ENCODE measurements at places on chromosomes 6 and 20. TPM values are rescaled to one million over a fixed set of nuclear protein-coding genes. Genes with fewer than 3 reads are reported as not detected.

The TMC2 gene
- total RNA-seq, result not detected

GRCh38 chr20:19812056-19812455, 54.0 kb downstream of the RIN2 start:
- no peak overlapping the region for H3K4me3 ChIP-seq
- no peaks in the 10 kb centered on the region for H3K27me3 ChIP-seq
- no peak overlapping the region for H3K27ac ChIP-seq

DNA sequence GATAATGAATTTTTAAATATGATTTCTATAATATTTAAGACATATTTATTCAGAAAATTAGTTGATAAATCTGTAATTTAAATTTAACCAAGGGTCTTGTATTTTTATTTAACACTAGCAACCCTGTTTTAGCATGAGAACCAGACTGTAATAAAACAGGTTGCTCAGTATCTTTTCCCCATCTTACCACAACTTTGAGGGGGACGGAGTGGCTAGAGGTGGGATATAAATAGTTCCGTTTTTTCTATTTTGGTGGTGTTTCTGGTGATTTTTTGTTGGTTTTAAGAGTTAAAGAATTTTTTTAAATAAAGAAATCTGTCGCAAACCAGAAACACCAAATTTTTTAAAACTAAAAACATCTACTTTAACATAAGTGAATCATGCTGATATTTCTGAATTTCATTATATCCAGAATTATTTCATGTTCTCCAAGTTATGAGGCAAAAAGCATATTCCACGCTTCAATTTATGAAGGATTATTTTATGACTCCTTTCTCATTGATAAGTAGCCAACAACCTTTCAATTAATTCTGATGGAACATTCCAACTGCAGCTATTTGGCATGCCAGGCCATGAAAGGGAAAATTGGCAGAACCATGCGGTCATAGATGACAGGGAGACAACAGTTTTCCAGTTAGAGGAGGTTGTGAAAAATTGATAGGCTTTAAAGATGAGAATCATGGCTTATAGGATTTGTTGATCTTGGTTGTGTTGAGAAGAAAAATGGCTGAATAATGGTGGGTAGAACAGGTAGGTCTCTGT, 151.9 kb upstream of the CARMIL1 start:
- no peaks in the 10 kb centered on the region for H3K27me3 ChIP-seq
- no peaks in the 10 kb centered on the region for H3K4me1 ChIP-seq
- no peak overlapping the region for H3K27ac ChIP-seq
- no peak overlapping the region for H3K4me3 ChIP-seq
- no peaks in the 10 kb centered on the region for H3K36me3 ChIP-seq
- no peak for DNase-seq

DNA sequence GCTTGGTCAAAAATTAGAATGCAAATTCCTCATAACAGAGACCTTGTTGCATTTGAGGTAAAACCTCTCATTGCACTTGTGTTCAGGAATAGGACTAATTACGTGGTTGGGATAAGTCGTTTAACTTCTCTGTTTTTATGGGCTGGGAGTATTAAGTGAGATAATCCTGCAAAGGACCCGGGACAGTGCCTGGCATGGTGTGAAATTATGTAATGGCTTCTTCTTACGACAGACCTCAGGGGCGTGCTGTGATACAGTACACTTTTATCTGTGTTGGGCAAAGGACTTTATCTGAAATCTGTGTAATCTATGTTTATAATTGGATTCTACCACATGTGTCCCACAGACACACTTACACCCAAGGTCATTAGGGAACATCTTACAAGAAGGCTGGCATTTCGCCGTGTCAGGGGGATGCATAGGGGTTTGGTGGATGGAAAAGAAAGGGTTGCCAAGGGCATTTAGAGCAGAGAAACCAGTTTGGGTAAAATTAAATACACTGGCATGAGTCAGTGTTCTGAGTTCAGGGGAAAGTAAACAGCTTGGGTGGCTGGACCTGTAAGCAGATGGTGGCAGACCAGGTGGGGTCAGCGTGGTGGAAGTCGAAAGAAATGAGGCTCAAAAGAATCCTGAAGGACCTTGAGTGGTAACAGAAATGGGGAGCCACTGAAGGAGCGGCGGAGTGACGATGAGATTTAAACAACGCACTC, 17.2 kb upstream of the RTF2 start:
- H3K4me1 ChIP-seq, result no peaks in the 10 kb centered on the region
- peaks cover 10% of the 10 kb centered on the region for H3K27me3 ChIP-seq
- H3K4me3 ChIP-seq, result no peak overlapping the region
- no peaks in the 10 kb centered on the region for H3K36me3 ChIP-seq
